ENCODE measurements at places on chromosomes 4 and X.

- H3K36me3 ChIP-seq: peaks cover 2% of the 10 kb centered on the region
- peak overlapping the region; percentile 95 for H3K27ac ChIP-seq
- H3K27me3 ChIP-seq: no peaks in the 10 kb centered on the region
- peak overlapping the region; percentile 36 for H3K4me3 ChIP-seq
- no peak for DNase-seq
Observed at GRCh38 chr4:36320117-36320896, 38.9 kb downstream of the DTHD1 start.

DNA sequence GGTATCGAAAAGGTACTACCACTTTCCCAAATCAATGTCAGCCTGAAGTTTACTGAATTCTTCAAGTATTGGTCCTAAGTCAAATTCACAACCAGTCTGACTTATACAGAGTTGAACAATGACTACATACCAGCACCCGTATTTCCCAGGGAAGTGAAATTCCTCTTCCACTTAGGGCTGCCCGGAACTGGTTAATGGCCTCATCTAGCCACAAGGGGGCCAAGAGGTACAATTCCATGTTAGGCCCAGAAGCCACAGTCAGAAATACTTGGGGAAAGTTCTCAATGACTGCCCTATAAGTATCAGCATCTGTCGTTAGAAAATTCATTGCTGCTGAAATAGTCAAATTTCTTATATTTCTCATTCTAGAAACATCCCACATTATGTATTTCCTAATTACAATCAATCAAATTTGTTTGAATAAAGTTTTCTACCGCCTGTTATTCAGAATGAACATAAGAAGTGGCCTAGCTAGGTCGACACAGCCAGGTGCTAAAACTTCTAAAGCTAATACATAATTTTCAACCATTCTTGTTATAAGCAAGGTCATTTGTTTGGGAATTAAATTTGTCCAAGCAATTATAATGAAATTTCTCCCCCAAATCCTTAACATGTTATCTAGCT lies 5.6 kb upstream of the PCDH7 start:
- DNase-seq: no peak
- no peak overlapping the region for H3K27ac ChIP-seq
- peaks cover 30% of the 10 kb centered on the region for H3K4me1 ChIP-seq
- peaks cover 31% of the 10 kb centered on the region for H3K27me3 ChIP-seq

DNA sequence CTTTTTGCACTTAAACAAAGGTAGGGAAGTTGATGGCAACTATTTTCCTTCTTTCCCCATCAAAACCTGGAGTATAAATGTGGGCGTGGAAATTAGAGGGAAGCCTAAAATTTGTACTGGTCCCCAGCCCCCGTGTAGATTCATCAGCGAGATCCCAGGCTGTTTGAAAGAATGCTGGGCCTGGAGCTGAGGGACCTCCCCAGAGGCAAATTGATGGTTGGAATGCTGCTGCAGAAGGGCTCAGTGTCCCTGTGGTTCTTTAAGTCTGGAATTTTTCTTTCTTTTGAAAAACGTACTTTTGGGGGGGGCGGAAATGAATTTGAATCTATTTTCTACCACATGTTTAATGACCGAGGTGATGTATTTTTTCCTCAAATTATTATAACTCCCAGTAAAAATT lies 197.2 kb downstream of the CBR4 start:
- H3K36me3 ChIP-seq: no peaks in the 10 kb centered on the region
- no peak overlapping the region for H3K27ac ChIP-seq
- H3K4me1 ChIP-seq: peaks cover 13% of the 10 kb centered on the region
- peaks cover 52% of the 10 kb centered on the region for H3K27me3 ChIP-seq
- no peak overlapping the region for H3K4me3 ChIP-seq
- no peak for DNase-seq

DNA sequence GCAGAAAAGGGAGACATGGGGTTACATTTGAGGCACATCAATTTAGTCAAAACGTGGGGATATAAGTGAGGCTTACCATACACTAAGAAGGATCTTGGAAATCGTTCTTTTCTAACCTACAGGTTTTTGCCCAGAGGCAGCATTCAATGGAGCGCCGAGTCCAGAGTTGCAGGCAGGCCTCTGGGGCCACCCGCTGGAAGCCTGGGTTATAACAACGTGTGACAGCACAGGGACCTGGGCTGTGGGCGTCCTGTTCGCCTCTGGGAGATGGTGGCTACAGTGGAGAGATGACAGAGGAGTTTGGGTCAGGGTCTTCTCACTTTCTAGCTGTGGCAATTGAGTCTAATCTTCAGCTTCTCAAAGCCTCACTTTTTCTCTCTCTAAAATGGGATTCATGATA lies 53.9 kb downstream of the ENPP6 start:
- H3K36me3 ChIP-seq: no peaks in the 10 kb centered on the region
- no peak overlapping the region for H3K27ac ChIP-seq
- peak; percentile 37 for DNase-seq
- H3K4me3 ChIP-seq: no peak overlapping the region
- H3K27me3 ChIP-seq: peaks cover 75% of the 10 kb centered on the region

- H3K4me3 ChIP-seq: no peak overlapping the region
- H3K27me3 ChIP-seq: peaks cover 10% of the 10 kb centered on the region
- DNase-seq: no peak
- H3K36me3 ChIP-seq: no peaks in the 10 kb centered on the region
- no peak overlapping the region for H3K27ac ChIP-seq
Observed at GRCh38 chr4:100414016-100414790, 103.6 kb downstream of the EMCN start.

- no peak overlapping the region for H3K27ac ChIP-seq
- H3K27me3 ChIP-seq: peaks cover 10% of the 10 kb centered on the region
- no peaks in the 10 kb centered on the region for H3K36me3 ChIP-seq
Observed at GRCh38 chr4:154344686-154345085, 146.9 kb downstream of the DCHS2 start.

DNA sequence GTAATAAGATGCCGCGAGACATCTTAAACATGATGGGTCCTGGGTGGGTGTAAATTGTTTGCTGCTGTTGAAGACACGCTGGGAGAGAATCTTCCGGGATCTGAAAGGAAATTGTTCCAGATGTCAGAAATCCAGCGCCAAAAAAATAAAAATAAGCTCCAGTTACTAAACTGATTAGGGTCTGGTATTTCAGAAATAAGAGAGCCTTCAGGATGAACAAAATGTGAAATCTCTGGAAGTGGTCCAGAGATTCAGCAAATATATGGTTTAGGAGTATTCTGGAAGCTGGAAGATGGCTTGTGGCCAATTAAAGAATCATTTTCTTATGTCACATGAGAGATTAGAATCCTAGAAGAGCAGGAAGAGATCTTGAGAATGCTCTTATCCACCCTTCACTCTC lies 75.8 kb upstream of the NHS start:
- peaks cover 2% of the 10 kb centered on the region for H3K36me3 ChIP-seq
- no peak overlapping the region for H3K27ac ChIP-seq
- peaks cover 6% of the 10 kb centered on the region for H3K27me3 ChIP-seq
- no peak overlapping the region for H3K4me3 ChIP-seq
- no peak for DNase-seq
- H3K4me1 ChIP-seq: no peaks in the 10 kb centered on the region

GRCh38 chr4:169269916-169270809 lies 593 bp downstream of the SH3RF1 start:
- H3K27me3 ChIP-seq: peaks cover 52% of the 10 kb centered on the region
- no peaks in the 10 kb centered on the region for H3K4me1 ChIP-seq
- H3K4me3 ChIP-seq: peak overlapping the region; percentile 85
- DNase-seq: peak; percentile 44
- H3K36me3 ChIP-seq: no peaks in the 10 kb centered on the region
- H3K27ac ChIP-seq: no peak overlapping the region

DNA sequence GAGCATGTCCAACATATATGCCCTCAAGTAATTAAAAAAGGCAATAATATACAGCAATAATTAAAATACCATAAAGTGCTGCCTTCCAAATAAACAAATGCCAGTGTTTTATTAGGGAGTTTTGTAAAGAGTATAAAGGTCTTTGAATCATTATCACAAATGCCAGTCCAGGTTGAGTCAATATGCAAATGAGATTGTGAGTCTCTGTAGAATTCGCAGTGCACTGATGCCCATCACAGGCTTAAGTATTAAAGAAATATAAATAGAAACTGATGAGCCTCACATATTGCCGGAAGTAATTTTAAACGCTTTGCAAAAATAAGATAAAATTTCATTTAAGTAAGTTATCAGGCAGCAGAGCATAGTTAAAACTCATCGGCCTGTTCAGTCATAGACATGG lies 205.0 kb upstream of the TECRL start:
- H3K4me1 ChIP-seq: no peaks in the 10 kb centered on the region
- DNase-seq: no peak
- H3K4me3 ChIP-seq: no peak overlapping the region
- H3K36me3 ChIP-seq: no peaks in the 10 kb centered on the region

GRCh38 chr4:105586638-105587328 lies 34.4 kb downstream of the ARHGEF38 start:
- H3K4me3 ChIP-seq: no peak overlapping the region
- H3K27ac ChIP-seq: no peak overlapping the region
- peaks cover 24% of the 10 kb centered on the region for H3K27me3 ChIP-seq
- peaks cover 6% of the 10 kb centered on the region for H3K4me1 ChIP-seq

- no peak overlapping the region for H3K4me3 ChIP-seq
- no peak for DNase-seq
- H3K27me3 ChIP-seq: no peaks in the 10 kb centered on the region
- no peak overlapping the region for H3K27ac ChIP-seq
- H3K4me1 ChIP-seq: no peaks in the 10 kb centered on the region
Observed at GRCh38 chr4:3470244-3471097, 7.4 kb downstream of the DOK7 start.

DNA sequence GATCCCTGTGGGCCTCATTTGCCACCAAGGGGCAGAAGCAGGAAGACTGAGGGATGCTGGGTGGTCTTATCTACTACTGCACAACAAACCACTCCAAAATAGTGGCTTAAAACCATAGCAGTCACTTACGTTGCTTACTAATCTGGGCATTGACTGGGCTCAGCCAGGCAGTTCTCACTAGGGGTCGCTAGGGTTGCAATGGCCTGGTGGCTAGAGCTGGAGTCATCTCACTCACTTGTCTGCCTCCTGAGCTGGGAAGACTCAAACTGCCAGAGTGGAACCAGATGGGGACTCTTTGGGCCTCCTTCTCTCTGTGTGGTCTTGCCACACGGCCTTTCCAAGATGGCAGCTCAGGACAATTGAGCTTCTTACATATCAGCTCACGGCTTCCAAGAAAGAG lies 216.3 kb upstream of the BCOR start:
- peaks cover 16% of the 10 kb centered on the region for H3K36me3 ChIP-seq
- peaks cover 23% of the 10 kb centered on the region for H3K27me3 ChIP-seq
- no peaks in the 10 kb centered on the region for H3K4me1 ChIP-seq
- no peak overlapping the region for H3K4me3 ChIP-seq

GRCh38 chr4:142883040-142883832 lies 37.1 kb upstream of the INPP4B start:
- H3K27me3 ChIP-seq: no peaks in the 10 kb centered on the region
- no peak overlapping the region for H3K4me3 ChIP-seq
- H3K36me3 ChIP-seq: no peaks in the 10 kb centered on the region
- H3K4me1 ChIP-seq: no peaks in the 10 kb centered on the region

- H3K27me3 ChIP-seq: no peaks in the 10 kb centered on the region
- H3K27ac ChIP-seq: no peak overlapping the region
- no peak for DNase-seq
- no peaks in the 10 kb centered on the region for H3K4me1 ChIP-seq
Observed at GRCh38 chr4:151266497-151266896, 10.5 kb upstream of the PRSS48 start.

DNA sequence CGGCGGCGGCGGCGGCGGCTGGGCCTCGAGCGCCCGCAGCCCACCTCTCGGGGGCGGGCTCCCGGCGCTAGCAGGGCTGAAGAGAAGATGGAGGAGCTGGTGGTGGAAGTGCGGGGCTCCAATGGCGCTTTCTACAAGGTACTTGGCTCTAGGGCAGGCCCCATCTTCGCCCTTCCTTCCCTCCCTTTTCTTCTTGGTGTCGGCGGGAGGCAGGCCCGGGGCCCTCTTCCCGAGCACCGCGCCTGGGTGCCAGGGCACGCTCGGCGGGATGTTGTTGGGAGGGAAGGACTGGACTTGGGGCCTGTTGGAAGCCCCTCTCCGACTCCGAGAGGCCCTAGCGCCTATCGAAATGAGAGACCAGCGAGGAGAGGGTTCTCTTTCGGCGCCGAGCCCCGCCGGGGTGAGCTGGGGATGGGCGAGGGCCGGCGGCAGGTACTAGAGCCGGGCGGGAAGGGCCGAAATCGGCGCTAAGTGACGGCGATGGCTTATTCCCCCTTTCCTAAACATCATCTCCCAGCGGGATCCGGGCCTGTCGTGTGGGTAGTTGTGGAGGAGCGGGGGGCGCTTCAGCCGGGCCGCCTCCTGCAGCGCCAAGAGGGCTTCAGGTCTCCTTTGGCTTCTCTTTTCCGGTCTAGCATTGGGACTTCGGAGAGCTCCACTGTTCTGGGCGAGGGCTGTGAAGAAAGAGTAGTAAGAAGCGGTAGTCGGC lies 528 bp downstream of the FMR1 start:
- no peaks in the 10 kb centered on the region for H3K27me3 ChIP-seq
- DNase-seq: peak; percentile 33
- peak overlapping the region; percentile 94 for H3K4me3 ChIP-seq

DNA sequence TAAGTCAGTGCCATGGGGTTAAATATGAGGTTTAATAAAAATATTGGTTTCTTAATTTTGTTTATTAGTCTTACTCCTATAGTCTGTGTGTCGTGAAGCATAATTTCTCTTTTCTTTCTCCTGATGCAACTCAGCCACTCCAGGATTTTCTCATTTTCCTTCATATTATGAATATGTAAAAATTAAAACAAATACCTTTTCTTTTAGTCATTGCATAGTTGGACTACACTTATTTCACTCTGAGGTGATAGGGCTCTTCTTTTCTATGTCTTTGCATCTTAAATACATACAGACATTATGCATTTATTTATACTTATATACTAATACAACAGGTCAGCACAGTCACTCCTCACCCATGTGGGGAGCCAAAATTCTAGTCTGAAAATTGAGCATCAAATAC lies 19.1 kb downstream of the GALNT7 start:
- H3K27me3 ChIP-seq: no peaks in the 10 kb centered on the region
- H3K27ac ChIP-seq: no peak overlapping the region

GRCh38 chr4:61541459-61541858 lies 341.3 kb downstream of the ADGRL3 start:
- H3K4me3 ChIP-seq: no peak overlapping the region
- DNase-seq: no peak
- H3K27ac ChIP-seq: no peak overlapping the region

- H3K36me3 ChIP-seq: no peaks in the 10 kb centered on the region
- H3K4me1 ChIP-seq: peaks cover 5% of the 10 kb centered on the region
- H3K4me3 ChIP-seq: no peak overlapping the region
- peaks cover 26% of the 10 kb centered on the region for H3K27me3 ChIP-seq
- H3K27ac ChIP-seq: no peak overlapping the region
- no peak for DNase-seq
Observed at GRCh38 chrX:129718676-129719075, 20.1 kb upstream of the XPNPEP2 start.

All from activated T-cell treated with anti-CD3 and anti-CD28 coated beads, Interleukin-2, amount 50 U/mL, for 72 hours (primary cell).